Stimulated activated CD8-positive, alpha-beta memory T cell treated with anti-CD3 and anti-CD28 coated beads, Interleukin-4, amount 100 ng/mL, for 4 hours (primary cell): ENCODE measurements at places on chromosomes 11 and 22.

DNA sequence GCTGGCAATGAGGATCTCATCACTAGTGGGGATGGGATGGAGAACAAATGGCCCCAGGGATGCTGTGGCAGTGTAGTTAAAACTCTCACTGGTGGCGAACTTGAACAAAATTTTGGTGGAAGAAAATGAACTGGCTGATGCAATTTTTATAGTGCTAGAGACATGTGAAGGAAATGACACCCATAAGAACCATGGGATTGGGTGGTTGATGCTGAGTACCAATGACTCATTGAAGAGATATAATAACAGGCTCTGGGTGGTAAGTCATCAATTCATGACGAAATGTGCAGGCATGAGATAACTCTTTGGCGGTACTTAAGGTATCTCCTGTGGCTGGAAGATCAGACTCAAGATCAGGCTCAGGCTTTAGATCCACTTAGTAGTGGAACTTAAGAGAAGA is 172.9 kb upstream of the DDI1 start:
- no peak for DNase-seq

- DNase-seq = no peak
Measured at GRCh38 chr22:36183446-36183845, 18.2 kb downstream of the APOL4 start.

GRCh38 chr11:3169255-3170043 is 4.3 kb upstream of the OSBPL5 start:
- DNase-seq = no peak

DNA sequence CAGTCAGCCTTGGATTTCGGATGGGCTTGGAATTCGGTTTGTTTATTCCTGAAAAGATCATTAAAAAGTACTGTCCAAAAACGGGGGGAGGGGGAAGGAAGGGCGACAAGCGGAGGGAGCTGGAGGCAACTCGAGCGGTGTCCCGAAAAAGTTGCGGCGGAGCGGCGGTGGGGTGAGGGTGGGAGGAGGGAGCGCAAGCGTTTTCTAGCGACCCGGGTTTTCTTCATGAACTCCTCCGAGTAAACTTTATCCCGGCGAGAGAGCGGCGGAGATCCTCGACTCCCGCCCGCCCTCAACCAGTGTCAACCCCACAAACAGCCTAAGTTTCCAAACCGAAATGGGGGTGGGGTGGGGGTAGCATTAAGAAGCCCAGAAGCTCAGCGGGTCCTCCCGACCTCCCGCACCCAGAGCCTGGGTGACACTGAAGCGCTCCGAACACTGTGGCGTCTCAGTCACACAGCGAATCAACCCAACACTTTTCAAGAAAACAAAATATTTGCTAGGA is 133.0 kb upstream of the C11orf58 start:
- DNase-seq = no peak

- no peak for DNase-seq
Measured at GRCh38 chr11:113338730-113339129, 24.3 kb downstream of the TTC12 start.

- DNase-seq = peak; percentile 51
Measured at GRCh38 chr22:50148991-50149721, 21.4 kb upstream of the PANX2 start.

DNA sequence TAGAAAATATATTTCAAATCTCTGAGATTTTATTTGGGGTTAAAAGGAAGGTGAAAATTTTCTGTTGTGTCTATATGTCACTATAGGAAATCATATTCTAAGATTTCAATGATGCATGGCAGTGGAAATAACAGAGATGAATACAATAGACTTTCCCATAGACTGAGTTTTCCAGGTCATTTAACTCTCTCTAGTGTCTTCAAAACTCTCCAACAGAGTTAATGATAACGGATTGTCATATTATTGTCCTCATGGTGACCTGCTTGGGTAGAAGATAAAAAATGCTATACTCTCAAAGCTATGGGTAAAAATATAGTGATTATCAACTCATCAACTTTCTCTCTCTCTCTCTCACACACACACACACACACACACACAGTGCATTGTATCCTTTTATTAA is 312.9 kb downstream of the CNTN5 start:
- no peak for DNase-seq

DNA sequence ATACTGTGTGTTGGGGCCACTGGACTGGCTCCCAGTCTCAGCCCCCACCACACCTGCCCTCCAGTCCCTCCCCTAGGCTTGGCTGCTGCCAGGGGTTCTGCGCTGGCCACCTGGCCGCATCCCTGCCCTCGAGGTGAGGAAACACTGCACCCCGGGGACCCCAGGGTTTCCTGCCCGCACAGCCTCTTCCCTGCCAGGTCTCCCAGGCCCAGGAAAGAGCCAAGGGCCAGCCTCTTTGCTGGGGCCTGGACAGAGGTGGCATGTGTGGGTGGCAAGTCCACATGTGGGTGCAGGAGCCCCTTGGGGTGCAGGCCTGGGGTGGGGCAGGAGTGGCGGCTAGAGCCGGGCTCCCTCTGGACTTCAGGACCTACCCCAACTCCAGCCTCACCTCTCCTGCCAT is 2.5 kb downstream of the EPS8L2 start:
- no peak for DNase-seq

DNA sequence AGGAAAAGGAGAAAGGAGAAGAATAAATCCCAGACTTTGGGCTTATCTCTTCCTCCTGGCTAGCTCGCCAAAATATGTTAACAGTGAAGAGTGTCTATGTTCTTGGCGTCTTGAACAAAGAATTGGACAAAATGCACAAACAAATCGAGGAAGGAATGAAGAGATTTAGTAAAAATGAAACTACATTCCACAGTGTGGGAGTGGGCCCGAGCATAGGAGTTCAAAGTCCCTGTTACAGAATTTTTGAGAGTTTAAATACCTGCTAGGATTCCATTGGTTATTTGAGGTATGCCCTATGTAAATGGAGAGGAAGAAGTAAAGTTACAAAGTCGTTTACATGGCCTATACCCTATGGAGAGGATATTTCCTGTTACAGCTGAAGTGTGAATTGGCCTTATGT is 525.1 kb upstream of the CNTN5 start:
- no peak for DNase-seq

GRCh38 chr22:33923660-33924246 is 3.5 kb upstream of the LARGE1 start:
- no peak for DNase-seq

DNA sequence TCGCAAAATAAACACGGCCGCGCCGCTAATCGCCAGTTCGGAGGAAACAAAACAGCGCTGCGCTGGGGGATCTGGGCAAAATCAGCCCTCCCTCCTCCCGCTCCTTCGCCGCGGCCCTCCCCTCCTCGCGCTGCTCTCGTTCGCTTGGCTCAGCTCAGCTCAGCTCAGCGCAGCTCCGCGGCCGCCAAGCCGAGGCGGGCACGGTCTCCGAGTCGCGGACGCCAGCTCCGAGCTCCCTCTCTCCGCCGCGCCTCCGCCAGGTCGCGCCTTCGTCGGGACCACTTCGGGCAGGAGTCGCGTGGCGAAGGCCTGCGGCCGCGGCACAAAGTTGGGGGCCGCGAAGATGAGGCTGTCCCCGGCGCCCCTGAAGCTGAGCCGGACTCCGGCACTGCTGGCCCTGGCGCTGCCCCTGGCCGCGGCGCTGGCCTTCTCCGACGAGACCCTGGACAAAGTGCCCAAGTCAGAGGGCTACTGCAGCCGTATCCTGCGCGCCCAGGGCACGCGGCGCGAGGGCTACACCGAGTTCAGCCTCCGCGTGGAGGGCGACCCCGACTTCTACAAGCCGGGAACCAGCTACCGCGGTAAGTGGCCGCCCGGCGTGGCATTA is at the start of gene SPON1:
Gene SPON1 (plus strand): TSS at position 162 of the 607 bp plus-strand sequence. CDS start 182 bp downstream, at position 344.
- no peak for DNase-seq

GRCh38 chr11:18308242-18308641 is 13.7 kb downstream of the HPS5 start:
- no peak for DNase-seq

DNA sequence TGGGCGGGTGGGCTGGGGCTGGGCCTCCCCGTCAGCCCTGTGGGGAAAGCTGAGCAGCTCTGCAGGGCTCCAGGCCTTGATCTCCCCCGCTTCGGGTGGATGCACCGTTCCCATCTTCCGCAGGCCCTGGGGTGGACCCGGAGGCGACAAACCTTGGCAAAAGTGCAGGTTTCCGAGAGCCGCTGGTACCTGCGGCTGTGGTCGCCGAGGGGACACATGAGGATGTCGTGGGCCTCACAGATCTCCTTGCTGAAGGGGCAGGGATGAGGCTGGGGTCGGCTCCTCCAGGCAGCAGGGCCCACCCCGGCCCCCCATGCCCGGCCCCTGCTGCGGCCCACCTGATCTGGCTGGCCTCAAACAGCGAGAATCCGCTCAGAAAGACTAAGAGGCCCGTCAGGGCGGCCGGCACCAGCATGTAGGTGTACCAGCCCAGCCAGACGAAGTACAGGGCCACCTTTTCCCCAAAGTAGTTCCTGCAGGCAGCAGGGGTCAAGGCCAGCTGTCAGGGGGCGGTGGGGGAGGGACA is 11.8 kb downstream of the ANO9 start:
- no peak for DNase-seq

GRCh38 chr11:843818-844692 is 1.4 kb downstream of the TSPAN4 start:
- DNase-seq = no peak

DNA sequence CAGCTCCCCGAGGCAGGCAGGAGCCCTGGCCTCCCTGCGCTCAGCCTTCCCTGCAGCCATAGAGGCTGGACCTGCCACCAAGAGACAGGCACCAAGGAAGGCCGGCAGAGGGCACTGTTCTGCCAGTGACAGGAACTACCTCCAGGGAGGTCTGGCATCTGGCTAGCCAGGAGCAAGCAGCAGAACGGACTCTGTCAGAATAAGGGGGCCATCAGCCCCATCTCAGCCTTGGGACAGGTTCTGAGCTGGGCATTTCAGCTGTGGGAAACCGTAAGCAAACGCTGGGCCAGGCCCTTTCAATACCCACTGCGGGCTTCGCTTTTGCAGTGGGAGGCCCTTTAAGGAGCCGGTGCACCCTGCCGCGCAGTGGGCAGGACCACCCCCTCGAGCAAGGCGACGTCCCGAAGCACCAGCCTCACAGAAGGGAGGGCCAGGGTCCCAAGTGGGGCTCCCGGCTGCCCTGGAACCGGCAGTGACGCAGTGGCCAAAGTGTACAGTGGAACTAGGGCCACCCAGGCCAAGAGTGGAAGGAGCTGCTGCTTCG is 18.2 kb downstream of the IFT27 start:
- peak; percentile 42 for DNase-seq

DNA sequence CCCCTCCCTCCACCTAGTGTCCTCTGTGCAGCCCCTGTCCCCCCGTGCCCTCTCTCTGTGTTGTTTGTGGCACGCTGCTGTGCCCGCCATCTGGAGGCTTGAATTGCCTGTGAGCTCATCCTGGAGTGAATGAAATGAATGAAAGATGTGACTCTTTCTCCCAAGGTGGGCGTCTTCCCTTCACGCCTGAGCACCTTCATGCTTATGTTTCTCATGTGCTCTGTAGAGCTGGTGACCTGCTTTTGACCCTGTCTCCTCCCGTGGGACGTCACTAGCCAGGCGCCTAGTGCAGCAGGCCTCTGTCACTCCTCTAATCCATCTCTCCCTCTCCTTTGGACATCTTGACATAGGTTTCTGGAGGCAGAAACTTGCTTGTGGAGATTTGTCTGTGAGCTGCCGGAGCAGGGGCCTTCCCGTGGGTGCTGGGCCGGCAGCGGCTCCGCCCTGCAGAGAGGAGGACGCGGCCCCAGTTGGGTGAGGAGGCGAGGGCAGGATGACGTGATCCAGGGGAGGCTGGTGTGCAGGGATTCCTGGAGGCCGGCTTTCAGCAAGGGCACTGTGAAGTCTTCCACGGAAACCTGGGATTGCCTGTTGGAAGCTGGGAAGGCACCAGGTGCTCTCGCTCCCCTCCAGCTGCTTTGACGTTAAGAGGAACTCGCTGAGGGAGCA is 40.6 kb downstream of the MUC6 start:
- no peak for DNase-seq

- no peak for DNase-seq
Measured at GRCh38 chr11:122645847-122646246, 9.7 kb upstream of the UBASH3B start.

GRCh38 chr11:2212411-2213251 is 41.0 kb upstream of the TH start:
- no peak for DNase-seq

GRCh38 chr11:95595541-95595940 is 194.0 kb downstream of the FAM76B start:
- no peak for DNase-seq

GRCh38 chr11:9689721-9690120 is 25.8 kb downstream of the SWAP70 start:
- no peak for DNase-seq

- DNase-seq = no peak
Measured at GRCh38 chr22:26901198-26901816, 243.9 kb downstream of the MIAT start.

- no peak for DNase-seq
Measured at GRCh38 chr11:30016588-30017363, at the start of gene KCNA4. Gene KCNA4, minus strand, starts transcription at chr11:30017030. Its CDS starts 4,352 bp downstream, at chr11:30012678.

DNA sequence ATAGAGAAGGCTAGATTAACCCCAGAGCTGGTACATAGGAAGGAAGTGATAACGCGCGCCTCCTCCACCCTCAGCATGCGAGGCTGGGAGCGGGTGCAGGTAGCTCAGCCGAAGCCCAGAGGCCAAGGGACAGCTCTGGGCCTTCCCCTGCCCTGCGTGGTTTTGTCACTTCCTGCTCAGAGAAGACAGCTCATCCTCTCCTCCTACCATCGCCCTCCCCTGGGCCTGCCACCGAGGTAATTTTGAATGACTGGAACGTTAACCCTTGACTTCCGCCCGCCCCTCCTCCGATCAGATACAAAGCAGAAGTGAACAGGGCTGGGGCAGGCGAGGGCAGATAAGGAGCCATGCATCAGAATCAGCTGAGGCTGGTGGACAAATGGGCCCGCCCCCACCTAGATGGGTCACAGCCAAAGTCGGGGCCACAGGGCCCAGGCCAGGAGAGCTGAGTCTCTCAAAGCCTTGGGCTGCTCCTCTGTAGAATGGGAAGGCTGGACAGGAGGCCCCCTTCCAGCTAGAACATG is 1.6 kb downstream of the RAC2 start:
- DNase-seq = peak; percentile 90

- DNase-seq = no peak
Measured at GRCh38 chr22:50473855-50474671, 772 bp downstream of the SBF1 start.

- no peak for DNase-seq
Measured at GRCh38 chr22:31583861-31584485, 78.0 kb downstream of the PISD start.
